ENCODE measurements at places on chromosomes 5 and 9.

DNA sequence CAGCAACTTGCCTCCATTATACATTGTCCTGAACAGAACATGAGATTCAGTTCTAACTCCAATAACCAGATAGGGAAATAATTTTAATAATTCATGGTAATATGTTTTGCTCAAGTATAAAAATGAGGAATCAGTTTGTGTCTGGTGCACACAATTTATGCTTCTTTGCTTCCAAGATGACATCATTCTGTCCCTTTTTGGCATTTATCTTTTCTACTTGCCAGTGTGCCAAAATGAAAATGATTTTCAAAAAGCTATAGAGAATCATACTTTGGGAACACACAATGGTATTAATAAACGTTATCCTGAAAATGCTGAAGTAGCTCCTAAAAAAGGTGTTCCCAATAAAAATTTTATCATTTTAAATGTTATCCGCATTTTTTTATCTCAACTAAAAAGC is 519.0 kb downstream of the CAAP1 start:
- DNase-seq: no peak

DNA sequence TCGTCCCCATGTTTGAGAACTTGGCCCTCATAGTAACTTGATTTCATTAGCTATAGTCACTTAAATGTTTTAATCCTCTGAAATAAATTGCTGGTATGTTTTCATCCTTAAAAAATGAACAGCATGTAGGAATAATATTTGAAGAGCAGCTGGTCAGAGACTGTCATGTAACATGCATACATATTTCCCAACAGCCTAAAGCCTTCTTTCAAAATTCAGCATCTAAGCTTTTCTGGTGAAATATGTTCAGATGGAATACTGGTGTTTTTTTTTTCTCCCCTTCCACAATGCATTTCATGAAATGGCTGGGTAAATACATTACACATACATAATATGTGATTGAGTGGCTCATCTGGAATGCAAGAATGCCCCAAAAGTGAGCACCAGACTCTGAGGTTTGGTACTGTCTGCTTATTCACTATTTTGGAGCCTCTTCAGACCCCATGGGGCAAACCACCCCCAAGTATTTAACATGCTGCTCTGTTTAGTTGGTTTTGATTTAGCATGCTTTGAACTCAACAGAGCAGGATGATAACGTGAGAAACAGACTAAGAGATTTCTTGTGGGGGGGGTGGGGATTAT is 94.0 kb downstream of the SMARCA2 start:
- no peak for DNase-seq

DNA sequence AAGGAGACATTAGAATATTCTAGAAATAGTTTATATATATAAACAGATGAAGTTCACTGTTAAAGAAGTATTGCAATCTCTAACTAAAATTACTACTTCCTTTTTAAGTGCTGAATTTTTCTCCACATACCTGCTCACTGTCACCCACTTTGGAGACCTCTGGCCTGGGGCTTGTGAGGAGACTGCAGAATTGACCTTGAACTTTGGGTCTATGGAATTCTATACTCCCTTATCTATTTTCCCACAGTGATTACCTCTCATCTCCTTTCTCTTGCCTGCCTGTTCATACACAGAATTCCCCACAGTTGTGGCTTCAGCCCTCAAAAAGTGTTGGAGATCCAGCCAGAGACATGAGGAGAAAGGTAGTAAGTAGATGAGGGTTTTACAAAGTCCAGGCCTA is 45.4 kb downstream of the LARP1 start:
- DNase-seq: no peak

- no peak for DNase-seq
These were observed 60.7 kb downstream of the SLC24A2 start for GRCh38 chr9:19728101-19728500.

DNA sequence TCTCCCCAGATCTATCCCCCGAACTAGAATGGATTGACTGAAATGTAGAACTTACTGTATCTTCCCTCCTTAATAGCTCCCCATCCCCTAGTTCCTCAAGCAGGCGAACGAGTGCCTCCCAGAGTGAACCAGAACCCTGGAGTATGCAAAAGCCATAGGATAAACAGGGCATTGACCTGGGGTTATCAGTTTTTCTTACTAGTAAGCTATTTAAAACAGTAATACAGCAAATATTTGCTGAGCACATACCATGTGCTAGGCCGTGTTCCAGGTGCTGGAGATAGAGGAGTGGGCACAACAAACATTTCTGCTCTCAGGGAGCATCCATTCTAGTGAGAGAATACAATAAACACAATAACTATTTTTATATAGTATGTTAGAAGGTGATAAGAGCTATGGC is 1.8 kb downstream of the SKP2 start:
- DNase-seq: no peak

- no peak for DNase-seq
These were observed 518 bp downstream of the UBE2B start for GRCh38 chr5:134371834-134372340.

GRCh38 chr5:125251703-125252102 is 505.3 kb upstream of the ZNF608 start:
- DNase-seq: no peak

DNA sequence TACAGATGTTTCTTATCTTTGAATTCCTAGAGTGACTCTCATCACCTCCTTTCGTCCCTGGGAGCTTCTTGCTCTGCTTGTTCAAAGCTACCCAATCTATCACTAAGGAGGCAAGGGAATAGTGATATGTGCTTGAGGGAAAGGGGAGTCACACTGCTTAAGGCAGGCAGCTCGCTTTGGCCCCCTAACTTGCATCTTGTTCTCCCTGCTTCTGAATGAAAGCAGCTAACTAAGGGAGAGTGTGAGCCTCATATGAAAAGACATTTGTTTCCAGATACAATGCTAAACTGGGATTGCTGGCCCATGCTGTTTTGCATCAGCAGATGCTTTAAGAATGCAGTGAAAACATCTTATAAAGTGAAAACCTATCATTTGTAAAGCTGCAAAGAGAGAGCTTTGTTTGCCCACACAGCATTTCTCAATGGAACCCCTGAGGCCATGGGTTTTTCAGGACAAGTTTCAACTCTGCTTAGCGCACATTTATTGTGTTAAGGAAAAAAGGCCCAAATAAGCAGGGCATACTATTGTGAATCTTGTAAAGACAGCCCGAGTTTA is 367.9 kb upstream of the ADAMTSL1 start:
- no peak for DNase-seq

- DNase-seq: no peak
These were observed 847.9 kb downstream of the EFNA5 start for GRCh38 chr5:106822851-106823250.

GRCh38 chr5:37110135-37110534 is 139.0 kb downstream of the CPLANE1 start:
- DNase-seq: no peak

- no peak for DNase-seq
These were observed 101.2 kb downstream of the TRIM36 start for GRCh38 chr5:115068239-115069086.

GRCh38 chr5:159782995-159783300 is 133.3 kb upstream of the ADRA1B start:
- no peak for DNase-seq

Measured in Panc1 (cell line).